ENCODE measurements at places on chromosomes 11 and 22.

- peak; percentile 44 for DNase-seq
Measured at GRCh38 chr11:2314525-2315394, 12.9 kb downstream of the TSPAN32 start.

DNA sequence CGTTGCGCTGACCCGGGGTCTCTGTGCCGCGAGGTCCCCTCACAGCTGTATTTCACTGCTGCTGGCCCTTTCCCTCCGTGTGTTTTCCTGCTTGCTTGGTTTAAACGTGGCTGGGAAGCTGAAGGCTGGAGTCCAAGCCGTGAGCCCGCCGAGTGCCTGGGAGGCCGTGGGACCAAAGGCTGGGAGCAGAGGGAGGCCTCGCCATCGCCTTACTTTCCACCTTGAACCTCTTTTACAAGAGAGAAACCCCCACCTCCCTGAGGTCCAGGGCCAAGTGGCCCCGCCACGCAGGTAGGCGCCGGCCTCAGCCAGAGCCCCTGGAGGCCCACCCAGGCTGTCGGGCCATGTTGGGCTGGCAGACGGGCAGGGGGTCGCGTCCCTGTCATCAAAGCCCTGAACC lies 411.6 kb downstream of the TBC1D22A start:
- no peak for DNase-seq

DNA sequence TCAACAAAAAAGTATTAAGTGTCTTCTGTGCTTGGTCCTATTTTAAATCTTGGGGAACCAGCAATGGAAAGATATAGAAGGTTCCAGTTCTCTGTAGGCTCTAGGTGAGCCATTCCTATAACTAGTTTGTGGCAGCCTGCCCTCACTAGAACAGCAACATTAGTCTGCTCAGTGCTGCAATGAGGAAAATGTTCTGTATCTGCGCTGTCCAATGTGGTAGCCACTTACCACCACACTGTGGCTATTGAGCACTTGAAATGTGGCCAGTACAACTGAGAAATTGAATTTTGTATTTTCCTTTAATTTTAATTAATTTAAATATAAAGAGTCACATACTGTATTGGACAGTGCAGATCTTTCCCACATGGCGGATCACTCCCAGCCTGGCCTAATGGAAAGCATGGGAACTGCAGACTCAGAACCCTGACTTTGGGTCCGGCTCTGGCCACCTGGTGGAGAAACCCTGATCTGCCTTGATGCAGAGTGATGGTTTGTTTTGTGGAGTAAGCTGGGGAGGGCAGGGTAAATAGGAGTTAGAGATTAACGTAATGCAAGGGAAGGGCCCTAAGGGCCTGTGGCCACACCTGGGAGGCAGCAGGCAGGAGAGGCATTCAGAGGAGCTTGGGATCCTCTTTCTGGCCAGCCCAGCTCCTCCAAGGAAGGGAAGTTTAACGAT lies 101.0 kb downstream of the ME3 start:
- peak; percentile 61 for DNase-seq

DNA sequence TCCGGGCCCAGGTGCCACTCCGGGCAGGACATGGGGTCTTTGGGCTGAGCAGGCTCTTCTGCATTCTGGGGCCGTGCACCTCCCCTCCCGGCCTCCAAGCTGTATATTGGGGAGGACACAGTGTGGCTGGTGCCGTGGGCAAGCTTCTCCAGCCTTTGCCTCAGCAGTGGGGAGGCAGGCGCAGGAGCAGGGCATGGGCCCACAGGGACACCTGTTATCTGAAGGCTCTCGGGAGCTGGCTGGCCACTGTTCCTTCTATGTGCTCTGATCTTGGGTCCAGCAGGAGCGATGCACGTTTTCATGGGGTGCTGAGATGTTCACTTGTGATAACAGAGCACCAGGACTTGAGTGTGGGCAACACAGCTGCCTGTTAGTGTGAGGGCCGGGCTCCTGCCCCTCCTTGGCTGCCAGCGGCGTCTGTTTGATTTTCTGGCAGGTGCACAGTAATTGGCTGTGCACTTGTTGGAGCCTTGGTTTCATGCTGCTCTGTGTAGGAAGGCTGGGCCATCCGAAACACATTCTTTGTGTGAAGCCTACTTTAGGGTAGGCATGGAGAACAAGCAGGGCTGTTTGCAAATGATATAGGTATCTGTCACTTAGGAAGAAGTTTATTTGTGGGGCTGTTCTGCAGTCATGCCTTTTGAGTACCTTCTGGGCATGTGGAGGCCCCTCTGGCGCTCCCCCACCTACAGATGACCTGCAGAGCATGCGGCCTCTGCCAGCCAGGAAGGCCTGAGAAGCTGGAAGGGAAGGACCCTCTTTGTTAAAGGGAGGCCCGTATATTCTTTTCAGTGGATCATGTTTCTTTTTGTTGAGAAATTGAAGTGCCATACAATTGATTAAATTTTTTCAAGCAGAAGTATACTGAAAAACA lies 201.5 kb downstream of the TBC1D22A start:
- DNase-seq, result no peak

DNA sequence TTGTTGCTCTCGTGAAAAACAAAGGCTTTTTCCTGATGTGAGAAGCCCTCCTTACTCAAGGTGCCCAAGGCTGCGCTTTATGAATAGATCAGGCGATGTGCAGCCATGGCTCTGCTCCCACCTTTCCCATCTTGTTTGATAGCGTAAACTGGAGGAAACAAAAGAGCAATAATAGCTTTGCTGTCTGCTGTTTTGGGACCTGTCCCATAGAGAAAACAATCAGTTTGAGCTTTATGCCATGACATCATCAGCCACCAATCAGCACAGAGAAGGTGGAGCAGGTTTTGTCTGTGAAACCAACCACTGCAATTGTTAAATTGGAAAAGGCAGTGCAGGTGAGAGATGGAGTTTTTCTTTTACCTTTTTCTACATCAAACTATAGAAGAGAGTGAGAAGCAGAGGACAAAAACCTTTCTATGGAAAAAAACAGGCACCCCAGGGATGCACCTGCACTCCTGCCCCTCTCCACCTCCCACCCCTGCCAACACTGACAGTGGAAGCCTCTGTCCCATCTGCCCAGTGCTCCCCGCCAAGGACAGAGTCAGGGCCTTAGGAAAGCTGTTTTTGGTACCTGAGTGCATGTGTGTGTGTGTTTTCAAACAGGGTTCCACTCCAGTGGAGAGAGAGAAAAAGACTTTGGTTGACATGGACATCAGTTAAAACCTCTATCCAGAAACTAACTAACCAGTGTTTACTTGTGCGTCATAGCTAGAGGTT lies 80.7 kb downstream of the MICAL3 start:
- peak; percentile 47 for DNase-seq

- no peak for DNase-seq
Measured at GRCh38 chr11:44192462-44193100, 97.1 kb downstream of the EXT2 start.

DNA sequence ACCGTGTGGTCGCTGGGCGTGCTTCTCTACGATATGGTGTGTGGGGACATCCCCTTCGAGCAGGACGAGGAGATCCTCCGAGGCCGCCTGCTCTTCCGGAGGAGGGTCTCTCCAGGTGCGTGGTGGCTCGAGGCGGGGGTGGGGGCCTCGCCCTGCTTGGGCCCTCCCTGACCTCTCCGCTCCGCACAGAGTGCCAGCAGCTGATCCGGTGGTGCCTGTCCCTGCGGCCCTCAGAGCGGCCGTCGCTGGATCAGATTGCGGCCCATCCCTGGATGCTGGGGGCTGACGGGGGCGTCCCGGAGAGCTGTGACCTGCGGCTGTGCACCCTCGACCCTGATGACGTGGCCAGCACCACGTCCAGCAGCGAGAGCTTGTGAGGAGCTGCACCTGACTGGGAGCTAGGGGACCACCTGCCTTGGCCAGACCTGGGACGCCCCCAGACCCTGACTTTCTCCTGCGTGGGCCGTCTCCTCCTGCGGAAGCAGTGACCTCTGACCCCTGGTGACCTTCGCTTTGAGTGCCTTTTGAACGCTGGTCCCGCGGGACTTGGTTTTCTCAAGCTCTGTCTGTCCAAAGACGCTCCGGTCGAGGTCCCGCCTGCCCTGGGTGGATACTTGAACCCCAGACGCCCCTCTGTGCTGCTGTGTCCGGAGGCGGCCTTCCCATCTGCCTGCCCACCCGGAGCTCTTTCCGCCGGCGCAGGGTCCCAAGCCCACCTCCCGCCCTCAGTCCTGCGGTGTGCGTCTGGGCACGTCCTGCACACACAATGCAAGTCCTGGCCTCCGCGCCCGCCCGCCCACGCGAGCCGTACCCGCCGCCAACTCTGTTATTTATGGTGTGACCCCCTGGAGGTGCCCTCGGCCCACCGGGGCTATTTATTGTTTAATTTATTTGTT lies 2.4 kb downstream of the PIM3 start:
- DNase-seq, result no peak

DNA sequence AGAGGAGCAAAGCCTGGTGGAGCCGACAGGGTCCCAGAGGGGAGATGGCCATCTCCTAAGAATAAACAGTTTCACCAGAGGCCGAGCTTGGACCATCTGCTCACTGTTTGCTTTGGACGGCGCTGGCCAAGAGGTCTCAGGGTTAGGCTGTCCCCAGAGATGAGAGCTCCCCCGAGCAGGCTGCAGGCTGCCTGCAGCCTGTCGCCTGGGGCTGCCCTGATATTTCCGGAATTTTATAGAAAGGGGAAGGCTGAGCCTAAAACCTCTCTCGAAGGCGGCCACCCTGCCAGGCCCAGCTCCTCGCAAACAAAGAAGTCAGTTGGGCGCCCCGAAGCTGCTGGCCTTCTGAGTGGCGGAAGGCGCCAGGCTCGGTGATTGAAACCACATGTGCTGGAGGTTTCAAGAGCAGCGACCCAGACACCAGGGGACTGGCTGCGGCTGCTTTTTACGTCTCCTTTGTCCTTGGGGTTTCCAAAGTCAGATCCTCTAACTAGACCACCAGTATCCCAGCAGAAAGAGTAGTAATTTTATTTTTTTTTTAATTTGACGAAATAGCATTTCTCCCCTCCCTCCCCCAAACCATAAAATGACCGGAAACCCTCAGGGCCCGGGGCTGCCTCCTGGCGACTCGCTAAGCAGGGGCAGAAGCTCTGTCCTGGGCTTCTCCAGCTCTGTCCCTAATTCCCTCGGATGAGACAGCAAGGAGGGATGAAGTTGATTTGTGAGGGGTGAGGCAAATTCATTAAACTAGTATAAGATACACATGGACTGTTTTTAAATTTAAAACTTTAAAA lies 57.4 kb downstream of the CLMP start:
- no peak for DNase-seq

DNA sequence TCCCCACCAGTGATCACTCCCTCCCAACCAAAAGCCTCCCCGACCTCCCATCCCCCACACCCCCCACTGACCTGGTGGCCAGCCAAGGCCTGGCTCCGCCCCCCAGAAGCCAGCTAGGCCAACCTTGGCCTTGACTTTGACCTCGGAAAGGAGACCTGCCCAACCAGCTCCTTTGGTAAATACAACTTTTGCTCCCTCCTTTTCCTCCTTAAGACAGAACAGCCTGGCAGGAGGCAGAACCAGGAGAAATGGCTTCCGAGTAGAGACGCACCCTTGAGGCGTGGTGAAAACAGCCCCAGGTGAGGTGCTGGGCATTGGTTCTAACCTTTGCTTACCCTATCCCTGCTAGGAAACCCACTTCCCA lies 27.0 kb downstream of the PLEKHA7 start:
- DNase-seq, result no peak

GRCh38 chr11:128335729-128336128 lies 251.6 kb downstream of the ETS1 start:
- DNase-seq, result no peak
